ENCODE measurements at places on chromosomes 3 and 15.

DNA sequence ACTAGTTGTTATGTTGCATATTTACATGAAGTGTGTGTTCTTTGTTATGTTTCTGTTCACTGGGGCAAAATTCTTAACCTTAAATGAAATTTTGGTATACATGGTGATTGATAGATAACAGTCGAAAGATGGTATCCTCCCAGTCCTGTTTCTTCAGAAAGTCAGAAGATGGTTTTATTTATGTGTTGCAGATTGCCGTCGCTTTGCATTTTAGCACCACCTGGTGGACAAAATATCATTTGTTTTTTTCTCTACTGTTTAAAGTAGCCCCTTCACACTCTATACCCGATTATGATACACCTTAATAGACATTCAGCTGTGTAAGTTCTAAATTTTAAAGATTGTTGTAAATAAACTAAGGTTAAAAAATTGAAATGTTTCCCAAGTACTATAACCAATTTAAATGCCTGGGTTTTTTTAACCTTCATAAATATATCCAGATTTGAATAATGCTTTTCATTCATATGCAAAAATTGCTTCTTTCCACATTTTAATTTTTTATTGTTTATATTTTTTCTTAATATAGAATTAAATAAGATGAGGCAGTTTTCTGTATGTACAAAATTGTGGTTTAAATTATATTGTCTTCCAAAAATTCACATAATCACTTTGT, 152.2 kb downstream of the ALCAM start:
- DNase-seq: peak; percentile 47

- DNase-seq: no peak
Observed at GRCh38 chr3:189160519-189161309, 11.1 kb upstream of the TPRG1 start.

DNA sequence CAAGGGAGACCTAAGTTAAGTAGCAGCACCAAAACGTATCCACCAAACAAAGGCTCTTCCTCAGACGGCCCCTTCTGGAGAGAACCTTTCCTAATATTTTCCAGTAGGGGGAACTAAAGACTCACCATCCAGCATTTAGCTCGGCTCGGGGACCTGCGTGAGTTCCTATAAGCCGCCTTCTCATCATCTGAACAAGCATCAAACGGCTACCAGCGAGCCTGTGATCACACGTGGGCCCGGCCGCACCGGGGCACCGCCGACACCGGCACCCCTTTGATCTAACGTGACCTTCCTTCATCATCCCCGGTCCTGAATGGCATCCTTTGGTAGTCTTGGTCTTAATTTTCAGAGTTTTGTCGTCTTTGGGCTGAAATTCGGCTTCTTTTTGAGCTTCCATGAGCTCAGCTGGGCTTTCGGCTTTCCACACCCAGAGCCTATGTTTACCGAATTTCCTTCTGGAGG, 1.4 kb upstream of the ROBO2 start:
- peak; percentile 83 for DNase-seq

DNA sequence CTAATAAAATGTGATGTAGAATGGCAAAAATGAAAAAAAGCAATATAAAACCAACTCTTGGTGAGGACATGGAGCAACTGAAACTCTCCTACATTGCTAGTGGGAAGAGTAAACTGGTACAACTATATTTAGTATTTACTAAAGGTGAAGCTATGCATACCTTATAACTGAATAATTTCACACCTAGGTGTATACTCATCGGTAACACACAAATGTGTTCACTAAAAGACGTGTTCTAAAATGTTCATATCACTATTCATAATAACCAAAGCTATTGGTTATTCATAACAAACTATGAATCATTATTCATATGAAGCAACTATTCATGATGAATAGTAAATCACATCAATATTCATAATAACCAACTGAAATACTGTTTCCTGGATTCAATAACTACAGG, 1030.3 kb downstream of the ROBO2 start:
- DNase-seq: no peak

- no peak for DNase-seq
Observed at GRCh38 chr3:24802614-24803013, 308.0 kb upstream of the THRB start.

DNA sequence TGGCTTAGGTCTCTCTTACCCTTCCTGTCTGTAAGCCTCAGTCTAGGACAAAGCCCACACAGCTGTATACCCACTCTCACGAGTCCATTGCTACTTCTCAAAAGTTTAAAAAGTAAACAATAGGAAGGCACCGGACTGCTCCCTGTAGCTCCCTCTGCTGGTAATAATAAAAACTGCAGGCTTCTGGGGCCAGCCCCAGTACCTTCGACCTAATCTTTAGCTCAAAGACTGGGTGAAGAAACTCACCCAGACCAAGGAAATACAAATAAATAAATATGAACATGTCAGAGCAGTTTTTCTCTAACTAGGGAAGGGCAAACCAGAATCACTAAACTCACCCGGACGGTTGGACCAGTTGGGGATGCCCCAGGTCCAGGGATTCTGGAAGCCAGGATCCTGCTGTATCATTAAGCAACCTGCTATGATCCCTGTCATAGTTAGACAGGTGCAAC, 5.0 kb downstream of the FAM219B start:
- peak; percentile 49 for DNase-seq

DNA sequence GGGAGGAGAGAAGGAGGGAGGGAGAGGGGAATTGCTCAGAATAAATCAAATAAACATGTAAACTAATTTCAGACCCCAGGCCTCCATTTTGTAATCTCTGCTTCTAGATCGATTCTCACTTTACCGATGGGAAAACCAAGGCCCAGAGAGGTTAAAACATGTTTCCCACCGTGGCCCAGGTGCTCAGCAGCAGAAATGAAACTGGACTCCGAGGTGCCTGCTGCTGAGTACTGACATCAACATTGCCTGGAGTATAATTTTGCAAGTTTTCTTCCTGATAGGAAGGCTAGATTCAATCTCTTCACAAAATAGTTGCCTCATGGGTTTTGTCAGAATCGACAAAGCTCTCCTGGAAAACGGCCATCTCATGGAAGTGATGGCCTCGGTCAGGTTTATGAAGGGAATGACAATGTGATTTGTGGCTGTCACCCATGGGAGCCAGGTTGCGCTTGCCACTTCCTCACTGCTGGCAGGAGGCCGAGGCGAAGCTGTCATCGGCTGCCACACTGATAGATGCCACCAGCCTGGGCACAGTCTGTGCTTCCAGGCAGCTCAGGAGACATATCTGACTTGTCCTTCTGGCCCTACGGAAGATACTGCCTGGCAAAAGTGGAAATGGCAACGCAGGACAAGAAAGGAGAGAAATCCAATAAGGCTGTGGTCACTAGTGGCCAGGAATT, 133.1 kb upstream of the LRRN1 start:
- no peak for DNase-seq

DNA sequence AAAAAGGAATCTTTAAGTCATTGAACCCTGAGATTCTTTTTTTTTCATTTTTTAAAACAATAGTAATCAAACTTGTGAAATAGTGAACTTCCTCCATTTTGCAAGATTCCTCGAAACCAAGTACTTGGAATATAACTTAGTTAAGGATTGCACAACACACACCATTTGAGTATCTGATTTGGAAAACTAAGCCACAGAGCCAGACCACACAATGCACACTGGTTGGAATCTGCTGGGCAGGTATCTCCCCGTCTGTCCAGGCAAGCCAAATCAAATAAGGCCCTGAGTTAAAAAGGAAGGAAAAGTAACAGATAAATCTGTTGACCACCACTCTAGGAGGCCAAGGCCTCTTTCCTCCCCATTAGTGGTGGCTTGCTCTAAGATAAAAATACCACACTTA, 177.5 kb upstream of the ICE2 start:
- no peak for DNase-seq

DNA sequence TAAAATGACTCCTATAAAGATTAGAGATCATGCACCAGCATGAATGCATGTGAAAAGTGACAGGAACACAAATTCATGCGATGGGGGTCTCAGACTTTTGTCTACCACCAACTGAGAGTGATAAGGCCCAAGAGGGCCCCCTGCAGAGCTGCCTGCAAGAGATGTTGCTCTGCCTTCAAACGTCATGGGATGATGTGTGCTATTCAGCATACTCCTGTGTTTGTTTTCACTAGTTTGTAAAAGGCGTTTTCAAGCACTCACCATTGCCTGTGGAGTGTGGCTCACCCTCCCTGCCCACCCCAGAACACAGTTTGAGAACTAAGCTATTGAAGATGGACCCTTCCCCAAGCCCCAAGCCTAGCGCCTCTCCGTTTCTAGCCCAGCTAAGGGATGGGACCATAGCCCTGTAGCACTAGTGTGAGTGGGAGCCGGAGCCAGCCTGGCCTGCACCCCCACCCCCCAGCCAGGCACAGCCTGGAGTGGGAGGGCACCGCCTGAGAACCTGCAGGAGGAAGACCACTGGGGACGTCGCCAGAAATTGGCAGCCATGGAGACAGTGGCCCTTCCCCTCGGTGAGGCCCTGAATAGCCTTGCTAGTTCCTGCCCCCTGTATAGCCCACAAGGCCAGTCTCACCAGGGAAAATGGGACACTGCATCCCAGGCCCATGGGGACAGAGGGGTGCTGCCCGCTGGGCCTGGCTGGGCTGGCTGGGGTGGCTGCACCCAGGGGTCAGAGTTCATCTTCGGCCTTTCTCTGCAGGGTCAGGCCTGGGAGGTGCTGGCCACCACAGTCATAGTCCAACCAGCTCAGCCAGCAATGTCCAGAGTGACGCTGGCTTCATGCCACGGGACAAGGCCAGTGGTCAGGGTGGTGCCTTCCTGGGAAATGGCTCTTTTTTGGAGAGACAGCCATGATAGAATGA, 22.6 kb upstream of the KLF13 start:
- DNase-seq: no peak

GRCh38 chr3:185900228-185900627, 37.6 kb downstream of the TRA2B start:
- DNase-seq: no peak

DNA sequence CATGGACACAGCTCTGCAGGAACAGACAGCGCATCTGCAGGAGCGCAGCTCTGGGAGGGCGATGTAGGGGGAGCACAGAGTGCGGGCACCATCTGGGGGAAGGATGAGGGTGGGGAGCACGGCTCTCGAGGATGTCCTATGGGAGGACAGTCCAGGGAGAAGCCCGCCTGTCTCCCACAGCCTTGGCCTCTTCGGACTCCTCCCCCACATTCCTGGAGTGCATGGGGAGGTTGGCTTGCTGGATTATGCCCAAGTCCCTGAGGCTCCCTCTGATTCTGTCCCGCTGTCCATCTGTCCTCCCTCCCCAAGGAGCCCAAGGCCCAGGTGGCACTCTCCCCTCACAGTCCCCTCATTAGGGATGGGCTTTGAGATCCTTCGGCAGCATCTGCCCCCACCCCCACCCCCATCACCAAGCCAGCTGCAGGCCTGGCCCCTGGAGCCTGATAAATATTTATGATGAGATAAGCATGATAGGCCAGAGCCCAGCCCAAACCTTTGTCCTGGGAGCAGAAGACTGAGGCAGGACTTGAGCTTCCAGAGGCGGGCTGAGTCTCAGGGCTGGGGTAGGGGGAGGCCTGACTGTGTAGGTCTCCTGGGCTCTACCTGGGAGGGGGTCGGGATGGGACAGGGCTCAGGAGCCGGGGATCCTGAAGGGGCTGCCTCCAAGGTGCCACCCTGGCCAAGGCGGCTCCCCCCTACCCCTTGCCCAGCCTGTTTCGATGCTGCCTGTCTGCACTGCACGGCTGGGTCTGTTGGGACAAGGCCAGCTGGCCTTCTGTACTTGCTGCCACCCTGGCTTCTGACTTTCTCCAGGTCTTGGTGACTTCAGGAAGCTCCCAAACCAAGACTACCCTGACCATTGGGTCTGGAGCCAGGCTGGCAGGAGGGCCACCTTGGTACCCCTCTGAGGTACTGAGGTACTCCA, 28.6 kb upstream of the SEMA3F start:
- no peak for DNase-seq
